ENCODE measurements at places on chromosomes 5 and 9.

GRCh38 chr5:142829801-142830220 lies 59.6 kb downstream of the ARHGAP26 start:
- DNase-seq: no peak

- no peak for DNase-seq
Observed at GRCh38 chr9:115006660-115007059, 76.3 kb upstream of the TNFSF8 start.

DNA sequence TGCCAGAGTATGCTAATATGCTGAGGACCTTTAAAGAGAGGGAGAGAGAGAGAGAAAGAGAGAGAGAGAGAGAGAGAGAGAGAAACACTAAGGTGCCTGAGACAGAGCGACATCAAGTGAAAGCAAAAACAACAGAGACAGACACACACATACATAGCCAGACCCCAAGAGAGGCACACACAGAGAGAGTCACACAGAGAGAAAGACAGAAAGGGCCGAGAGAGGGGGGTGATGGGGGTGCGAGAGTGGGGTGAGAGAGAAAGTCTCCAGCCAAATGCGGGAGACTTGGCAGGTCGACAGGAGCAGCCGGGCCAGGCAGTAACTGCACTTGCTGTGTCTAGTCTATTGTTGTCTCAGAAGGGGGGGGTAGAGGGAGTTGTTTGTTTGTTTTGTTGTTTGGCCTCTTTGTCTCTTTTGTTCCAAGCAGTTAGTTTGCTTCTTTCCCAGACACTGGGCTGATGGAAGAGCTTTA lies 30.1 kb upstream of the NFIB start:
- DNase-seq: peak; percentile 76

DNA sequence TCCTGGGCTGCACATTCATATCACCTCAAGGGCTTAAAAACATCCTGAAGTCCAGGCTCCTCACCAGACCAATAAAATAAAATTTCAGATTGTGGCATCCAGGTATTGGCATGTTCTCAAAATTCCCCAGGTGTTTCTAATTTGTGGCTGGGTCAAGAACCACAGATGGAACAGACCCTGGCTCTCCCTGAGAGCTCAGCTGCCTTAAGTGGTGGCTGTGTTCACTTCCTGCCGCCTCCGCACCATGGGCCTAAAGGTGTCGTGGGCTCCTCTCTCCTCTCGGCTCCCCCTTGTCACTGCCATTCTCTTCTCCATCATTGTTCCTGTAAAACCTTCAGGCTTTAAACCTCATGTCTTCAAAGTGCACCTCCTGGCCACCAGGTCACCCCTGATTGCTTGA lies 17.8 kb upstream of the CCNJL start:
- no peak for DNase-seq

DNA sequence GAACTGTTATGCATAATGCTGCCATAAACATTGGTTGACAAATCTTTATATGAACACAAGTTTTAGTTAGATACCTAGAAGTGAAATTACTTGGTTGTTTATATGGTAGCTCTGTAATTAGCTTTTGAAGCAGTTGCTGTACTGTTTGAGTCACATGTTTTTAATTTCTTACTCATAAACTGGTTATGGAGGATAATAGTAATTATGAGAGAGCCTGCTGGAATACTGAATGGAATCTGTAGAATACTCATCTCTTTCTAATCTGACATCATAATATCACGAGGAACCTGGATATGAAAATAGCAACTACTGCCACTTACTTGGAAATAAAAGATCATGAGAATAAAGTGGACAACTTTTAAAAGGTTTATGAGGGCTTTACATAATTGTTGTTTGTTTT lies 509.2 kb downstream of the CETN3 start:
- no peak for DNase-seq

DNA sequence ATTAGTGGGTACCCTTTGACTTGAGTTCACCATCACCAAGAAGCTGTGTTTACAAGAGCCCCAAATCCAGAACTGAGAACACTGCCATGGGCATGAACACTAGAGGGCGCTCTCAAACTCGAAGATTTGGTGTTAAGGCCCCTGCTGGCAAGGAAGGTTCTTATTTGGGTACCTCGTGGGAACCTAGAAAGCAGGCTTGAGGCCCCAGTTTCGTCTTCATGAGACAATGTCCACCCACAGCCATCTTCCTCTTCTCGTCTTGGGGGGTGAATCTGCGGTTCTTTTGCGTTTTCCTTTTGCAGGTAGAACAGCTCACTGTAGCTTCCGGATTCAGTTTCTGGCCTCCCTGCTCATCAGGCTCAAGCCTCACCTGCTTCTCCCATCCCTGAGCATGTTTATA lies 184.0 kb downstream of the SEMA5A start:
- DNase-seq: peak; percentile 86

DNA sequence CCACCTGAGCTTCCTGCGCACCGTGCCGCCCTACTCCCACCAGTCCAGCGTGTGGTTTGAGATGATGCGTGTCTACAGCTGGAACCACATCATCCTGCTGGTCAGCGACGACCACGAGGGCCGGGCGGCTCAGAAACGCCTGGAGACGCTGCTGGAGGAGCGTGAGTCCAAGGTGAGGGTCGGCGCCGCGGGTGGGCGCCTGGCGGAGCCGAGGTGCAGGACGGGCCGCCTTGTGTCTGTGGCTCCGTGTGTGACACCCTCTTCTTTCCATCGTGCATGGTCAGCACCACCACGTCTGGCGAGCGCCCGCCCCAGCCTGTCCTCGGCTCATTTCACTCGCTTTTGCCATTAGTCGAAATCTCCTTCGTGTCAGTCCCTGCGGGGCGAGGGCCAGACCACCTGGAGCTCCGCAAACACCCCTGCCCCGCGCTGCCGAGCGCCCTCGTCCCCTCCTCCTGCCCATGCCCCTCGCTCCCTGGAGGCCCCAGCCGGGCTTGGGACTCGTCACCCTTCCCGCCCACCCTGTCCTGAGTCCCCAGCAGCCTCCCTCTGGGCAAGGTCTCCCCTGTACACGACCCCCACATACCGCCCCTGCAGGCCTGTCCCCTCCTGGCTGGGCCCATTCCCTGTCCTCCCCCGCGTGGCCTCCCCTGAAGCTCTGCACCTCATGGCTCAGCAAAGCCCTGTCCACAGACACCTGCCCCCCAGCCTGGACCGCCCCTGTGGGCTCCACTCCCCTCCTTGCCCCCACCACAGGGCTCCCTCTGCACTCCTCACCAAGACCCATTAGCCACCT lies 7.0 kb downstream of the GRIN1 start:
- no peak for DNase-seq

- DNase-seq: no peak
Observed at GRCh38 chr9:4435197-4435596, 55.1 kb upstream of the SLC1A1 start.

DNA sequence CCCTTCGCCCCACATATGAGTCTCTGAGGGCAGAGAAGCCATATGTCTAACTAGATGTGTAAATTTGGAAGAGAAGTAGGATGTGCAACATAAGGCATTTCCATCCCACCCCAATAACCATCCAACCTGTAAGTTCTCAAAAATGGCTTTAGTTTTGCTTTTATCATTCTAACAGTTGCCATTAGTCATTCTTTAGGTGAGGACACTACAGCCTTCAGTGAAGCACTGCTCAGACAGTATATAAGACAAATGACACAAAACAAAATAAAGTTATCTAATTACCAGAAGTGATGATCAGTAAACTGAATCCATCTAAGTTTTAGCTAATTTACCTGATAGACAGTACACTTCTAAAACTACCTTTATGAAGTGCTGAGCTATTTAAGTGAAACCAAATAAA lies 23.9 kb downstream of the MLLT3 start:
- no peak for DNase-seq

- DNase-seq: peak; percentile 77
Observed at GRCh38 chr5:159156426-159157238, 52.7 kb downstream of the RNF145 start.

- no peak for DNase-seq
Observed at GRCh38 chr5:95069948-95070347, 214.9 kb downstream of the MCTP1 start.

DNA sequence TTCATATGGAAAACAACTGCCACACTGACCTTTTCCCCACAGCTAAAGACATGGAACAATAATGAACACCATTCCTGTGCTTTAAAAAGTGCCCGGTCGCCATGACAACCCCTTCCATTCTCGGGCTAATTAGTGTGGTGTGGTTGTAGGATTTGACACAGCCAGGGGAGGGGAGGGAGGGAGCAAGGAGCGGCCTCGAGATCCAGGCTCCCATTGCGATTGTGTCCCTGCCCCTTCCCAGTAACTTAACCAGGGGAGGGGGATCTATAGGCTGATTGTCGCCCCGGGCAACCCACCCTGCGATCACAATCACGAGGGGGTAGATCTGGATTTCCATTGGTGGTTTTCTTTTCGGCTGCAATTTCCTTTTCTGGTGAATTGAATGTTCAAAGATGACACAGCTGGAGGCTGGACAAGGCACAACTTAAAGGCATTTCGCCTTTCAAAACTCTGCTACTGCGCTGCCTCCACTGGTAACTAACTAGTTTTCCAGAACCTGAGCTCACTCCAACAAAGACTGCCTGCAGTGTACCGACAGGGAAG lies 96.7 kb upstream of the RETREG1 start:
- peak; percentile 96 for DNase-seq

All from neural progenitor cell (in vitro differentiated cells).